ENCODE measurements at places on chromosomes 5 and 9.

- DNase-seq: peak; percentile 56
These were observed 1.3 kb downstream of the ERBIN start for GRCh38 chr5:65927503-65928321.

- DNase-seq: no peak
These were observed 188.9 kb upstream of the TNC start for GRCh38 chr9:115306865-115307264.

- DNase-seq: no peak
These were observed 148.2 kb upstream of the CHD1 start for GRCh38 chr5:99076723-99077640.

DNA sequence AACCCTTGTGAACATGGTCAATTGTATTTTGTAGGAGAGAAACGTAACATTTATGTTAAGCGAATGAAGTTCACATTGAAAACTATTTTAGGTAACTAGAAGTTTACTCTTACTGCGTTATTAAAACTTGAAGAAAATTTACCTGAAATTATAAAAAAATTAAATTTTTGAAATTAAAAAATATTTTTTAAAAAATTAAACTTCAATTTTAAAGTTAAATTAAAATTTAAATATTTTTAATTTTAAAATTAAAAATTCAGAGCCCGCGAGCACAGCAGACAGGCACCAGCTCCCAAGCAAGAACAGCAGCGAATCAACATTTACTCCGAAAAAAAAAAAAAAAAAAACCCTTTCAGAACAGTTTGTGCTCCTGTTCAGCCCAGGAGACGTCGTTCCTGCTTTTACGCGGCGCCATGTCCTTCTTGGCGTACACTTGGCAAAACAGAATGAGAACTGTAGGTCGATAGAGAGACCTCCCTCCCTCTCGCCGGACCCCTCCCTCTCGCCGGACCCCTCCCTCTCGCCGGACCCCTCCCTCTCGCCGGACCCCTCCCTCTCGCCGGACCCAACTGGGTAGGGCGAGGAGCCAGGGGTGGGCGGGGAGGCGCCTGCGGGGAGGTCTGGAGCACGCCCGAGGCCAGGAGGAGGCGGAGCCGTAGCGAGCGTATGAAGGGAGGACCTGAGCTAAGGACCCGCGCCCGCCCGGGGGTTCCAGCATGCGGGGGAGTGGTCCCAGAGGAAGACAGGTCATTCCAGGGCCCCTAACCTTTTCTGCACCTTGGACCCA lies 235.8 kb downstream of the ROR2 start:
- peak; percentile 40 for DNase-seq

DNA sequence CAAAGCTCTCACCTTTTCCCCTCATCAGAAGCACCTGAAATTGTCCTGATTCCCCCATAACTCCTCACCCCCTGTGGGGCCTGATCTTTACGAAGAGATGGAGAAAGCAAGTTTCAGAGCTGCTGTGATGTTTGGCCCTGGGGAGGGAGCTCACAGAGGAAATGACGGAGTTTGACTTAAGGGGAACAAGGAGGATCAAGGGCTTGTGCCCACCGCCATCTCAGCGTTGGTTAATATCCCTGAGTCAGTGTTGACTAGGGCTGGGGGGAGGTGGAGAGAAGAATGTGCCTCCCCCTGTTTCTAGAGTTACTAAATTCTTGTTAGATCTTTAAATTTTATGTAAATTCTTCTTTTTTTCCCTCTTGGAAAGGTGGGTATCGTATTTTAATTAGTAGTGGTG lies 27.8 kb downstream of the FGF18 start:
- DNase-seq: no peak

- DNase-seq: no peak
These were observed 127.6 kb downstream of the ST8SIA4 start for GRCh38 chr5:100775533-100775855.

DNA sequence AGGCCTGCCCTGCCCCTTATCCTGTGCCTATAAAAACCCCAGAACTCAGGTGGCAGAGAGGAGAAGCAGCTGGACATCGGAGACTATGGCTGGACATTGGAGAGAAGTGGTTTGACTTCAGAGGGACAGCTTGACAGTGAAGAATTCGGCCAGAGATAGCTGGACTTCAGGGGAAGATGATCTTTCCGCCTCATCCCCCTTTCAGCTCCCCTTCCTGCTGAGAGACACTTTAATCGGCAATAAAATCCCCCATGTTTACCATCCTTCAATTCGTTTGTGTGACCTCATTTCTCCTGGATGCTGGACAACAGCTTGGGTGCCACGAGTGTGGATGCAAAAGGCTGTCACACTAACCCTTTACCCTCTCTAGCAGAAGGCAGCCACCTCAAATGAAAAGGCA lies 134.1 kb upstream of the TUT7 start:
- DNase-seq: no peak

- DNase-seq: peak; percentile 52
These were observed 6.6 kb downstream of the OTULINL start for GRCh38 chr5:14588145-14588544.

GRCh38 chr5:122170620-122171019 lies 41.3 kb downstream of the ZNF474 start:
- DNase-seq: no peak
